ENCODE measurements at places on chromosomes 5 and 9. TPM values are rescaled to one million over a fixed set of nuclear protein-coding genes. Genes with fewer than 3 reads are reported as not detected.

DNA sequence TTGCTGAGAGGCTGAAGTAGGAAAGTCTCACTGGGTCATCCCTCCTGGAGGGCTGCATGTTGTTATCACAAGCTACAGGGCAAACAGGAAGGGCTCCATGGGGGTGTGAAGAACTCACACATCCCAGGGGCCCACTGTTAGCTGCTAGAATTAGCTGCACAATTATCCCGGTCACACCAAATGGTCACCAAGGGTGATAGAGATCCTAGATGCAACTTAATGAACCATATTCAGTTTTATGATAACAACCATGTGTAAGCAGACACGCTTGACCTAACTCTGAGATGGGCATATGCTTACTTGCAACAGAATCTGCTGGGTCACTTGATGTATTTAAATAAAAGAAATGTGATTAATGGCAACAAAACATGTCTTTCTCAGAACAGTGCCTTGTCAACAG is 143.5 kb upstream of the C6 start:
- DNase-seq = no peak

GRCh38 chr9:85420750-85421149 is 321.0 kb downstream of the AGTPBP1 start:
- no peak for DNase-seq

DNA sequence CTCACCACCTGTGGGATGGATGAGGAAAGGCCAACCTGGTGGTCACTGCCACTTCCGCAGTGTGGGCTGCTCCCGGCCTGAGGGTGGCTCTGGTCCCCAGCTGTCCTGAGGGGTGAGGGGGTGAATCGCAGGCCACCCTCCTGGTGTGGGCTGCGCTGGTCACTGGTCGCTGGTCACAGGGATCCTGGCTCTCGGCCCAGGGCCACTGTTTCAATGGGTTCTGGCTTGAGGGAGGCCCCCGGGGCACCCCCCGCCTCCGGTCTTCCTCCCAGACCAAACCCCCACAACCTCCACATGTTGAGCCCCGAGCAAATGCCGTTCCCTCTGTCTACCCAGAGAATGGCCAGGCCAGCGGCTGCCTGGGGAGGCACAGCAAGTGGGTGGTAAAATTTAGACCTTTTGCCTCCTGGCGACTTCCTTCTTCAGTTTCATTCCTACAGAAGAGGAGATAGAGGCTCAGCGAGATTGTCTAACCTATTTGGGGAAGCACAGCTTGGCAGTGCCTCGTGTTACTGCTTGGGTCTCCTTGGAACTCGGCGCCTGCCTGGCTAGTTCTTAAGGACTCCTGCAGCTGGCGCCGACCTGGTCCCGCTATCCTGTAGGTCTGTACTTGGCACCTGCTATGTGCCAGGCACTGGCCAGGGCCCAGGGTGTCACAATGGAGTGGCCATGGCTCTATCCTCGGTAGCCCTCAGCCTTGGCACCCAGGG is 48.2 kb downstream of the RXRA start:
- DNase-seq = no peak

DNA sequence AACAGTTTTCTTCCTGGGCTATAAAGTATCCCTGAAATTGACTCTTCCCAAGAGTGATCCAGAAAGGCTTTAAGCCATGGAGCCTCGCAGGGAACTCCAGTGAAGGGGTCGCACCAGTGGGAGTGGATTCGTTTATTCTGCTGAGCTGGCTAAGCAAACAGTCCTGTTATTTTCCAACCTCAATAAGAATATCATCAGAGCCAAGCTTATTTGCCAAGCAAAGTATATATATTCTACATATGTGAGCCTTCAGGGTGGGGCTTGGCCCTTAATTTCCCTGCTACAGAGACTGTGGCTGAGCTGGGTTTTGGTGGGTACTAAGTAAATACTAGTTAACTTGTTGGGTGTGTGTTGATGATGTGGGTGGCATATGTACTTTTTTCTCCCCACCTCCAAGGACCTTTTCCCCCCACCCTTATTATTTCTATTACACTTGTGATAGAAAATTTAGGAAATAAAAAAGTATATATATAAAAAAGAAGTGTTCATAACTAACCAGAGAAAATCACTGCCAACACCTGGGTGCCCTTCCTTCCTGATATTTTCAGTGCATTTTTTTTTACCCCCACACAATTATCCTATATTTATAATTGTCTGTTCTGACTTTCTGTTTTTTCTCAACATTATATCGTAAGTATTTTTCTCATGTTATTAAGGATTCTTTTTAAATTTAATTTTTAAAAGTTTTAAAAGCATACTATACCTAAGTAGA is 5.3 kb downstream of the GSN start:
- DNase-seq = no peak

DNA sequence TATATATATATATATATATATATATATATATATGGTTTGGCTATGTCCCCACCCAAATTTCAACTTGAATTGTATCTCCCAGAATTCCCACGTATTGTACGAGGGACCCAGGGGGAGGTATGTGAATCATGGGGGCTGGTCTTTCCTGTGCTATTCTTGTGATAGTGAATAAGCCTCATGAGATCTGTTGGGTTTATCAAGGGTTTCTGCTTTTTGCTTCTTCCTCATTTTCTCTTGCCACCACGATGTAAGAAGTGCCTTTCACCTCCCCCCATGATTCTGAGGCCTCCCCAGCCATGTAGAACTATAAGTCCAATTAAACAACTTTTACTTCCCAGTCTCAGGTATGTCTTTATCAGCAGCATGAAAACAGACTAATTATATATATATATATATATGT is 52.3 kb upstream of the ADAMTS2 start:
- no peak for DNase-seq

- DNase-seq = no peak
Observed at GRCh38 chr5:1895739-1896420, 13.2 kb upstream of the IRX4 start.

DNA sequence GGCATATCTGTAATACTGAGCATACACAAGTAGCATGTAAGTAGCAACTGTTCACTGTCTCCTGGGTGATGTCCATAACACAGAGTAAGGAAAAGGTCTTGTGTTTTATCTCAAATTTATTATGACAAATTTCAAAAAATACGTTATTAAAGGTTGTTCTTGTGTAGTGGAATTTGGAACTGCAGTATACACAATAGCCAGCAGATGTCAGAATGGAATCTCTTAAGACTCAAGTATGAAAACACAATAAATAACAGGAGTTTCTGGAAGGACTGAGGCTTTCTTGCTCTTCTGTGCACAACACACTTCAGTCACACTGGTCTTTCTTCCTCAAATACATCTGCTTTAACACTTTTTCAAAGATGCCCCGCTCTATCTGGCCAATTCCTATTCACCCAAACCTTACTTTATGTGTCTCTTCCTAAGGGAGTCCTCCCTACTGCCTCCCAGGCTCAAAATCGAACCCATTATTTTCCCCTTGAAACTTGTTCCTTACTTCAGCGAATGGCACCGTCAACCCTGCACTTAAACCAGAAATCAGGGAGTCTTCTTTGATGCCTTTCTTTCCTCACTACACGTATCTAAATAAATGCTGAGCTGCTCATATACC is 6.5 kb upstream of the FBXO10 start:
- no peak for DNase-seq

DNA sequence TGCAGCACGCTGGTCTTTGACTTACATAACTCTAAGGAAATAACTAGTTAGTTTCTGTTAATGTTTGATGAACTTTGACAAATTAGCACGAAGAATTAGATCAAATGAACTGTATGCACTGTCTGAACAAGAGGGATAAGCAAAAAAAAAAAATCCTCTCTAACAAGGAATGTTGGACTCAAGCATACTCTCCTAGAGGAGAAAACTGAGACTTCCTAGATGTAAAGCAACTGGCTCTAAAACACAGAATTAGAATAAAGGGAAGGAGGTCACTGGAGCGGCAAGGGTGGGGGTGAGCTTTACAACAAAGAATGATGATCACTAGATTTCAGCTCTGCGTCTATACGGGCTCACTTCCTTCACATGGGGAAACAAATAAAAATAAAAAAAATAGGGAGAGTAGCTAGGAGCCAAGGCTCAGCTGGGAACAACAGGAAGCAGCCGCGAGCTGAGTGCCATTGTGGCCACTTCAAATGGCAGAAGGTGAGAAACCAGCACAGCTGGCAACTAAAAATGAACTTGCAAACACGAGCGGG is 48.7 kb upstream of the CEMIP2 start:
- no peak for DNase-seq

GRCh38 chr5:97847920-97848631 is 665.0 kb upstream of the RIOK2 start:
- DNase-seq = no peak

GRCh38 chr9:131138676-131139075 is 13.3 kb downstream of the NUP214 start:
- DNase-seq = no peak

GRCh38 chr5:99187611-99188010 is 258.8 kb upstream of the CHD1 start:
- DNase-seq = no peak

GRCh38 chr5:94908889-94909480 is 290.5 kb downstream of the SLF1 start:
- no peak for DNase-seq

GRCh38 chr5:176888865-176889165 is 10.3 kb downstream of the HK3 start:
- no peak for DNase-seq

GRCh38 chr9:20707708-20708107 is 23.6 kb downstream of the FOCAD start:
- no peak for DNase-seq

GRCh38 chr9:129609486-129610212 is 11.3 kb downstream of the C9orf50 start:
- DNase-seq = no peak

DNA sequence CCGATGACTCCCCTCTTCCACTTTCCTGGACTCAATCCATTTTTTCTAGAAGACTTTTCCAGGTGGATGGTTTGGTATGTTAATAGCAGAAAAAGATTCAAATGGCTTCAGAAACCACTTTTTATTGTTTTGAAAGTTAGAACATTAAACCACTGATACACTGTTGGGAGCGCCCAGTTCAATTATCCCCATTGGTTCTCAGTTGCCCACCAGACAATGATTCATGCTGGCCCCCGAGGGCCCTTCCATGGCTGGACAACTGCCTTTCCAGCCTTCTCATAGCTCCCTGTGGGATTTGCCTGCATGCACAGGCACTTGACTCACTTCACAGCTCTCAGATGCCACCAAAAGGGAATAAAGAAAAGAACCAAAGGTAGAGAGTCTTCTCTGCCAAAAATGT is 21.3 kb upstream of the ANKRD34B start:
- DNase-seq = no peak

- DNase-seq = no peak
Observed at GRCh38 chr9:103755441-103755840, 338.7 kb upstream of the SMC2 start.

DNA sequence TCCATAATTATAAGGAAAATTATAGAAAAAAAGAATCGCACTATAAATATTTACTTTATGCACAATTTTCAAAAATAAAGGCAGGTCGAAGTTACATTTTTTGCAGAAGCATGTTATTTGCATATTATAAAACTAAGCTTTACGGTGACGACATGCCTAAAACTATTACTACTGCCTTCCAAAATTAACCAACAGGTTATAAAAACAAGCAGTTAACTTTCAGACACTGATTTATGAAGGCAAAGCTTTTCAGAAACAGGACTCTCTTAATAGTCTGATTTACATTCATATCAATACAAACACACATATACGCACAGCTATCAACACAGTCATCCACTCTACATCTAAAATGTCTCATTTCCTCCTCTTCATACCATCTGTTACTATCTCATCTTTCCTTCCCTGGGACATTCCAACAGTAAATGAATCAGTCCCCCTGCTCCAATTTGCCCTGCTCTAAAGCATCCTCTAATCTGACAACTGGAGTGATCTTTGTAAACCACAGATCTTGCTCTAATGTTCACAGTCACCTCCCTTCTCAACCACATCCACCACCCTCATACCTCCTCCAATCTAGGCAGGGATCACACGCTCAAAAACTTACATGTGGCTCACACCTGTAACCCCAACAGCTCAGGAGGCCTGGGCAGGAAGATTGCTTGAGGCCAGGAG is 21.6 kb downstream of the FBXW11 start:
- no peak for DNase-seq

DNA sequence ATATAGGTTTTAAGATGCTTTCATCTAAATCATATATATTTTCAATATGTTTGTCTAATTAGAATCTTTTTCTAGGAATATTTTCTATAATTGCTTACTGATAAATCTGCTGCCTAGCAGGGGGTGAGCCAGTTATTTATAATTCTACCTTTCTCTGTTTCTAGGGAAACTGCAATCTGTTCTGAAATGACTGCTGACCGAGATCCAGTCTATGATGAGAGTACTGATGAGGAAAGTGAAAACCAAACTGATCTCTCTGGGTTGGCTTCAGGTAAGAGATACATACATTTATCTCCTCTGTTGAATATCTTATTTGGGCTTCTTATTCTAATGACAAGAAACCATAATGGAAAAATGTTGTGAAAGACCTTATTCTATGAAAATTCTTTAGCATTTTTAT is 127.3 kb downstream of the XRCC4 start:
- no peak for DNase-seq

DNA sequence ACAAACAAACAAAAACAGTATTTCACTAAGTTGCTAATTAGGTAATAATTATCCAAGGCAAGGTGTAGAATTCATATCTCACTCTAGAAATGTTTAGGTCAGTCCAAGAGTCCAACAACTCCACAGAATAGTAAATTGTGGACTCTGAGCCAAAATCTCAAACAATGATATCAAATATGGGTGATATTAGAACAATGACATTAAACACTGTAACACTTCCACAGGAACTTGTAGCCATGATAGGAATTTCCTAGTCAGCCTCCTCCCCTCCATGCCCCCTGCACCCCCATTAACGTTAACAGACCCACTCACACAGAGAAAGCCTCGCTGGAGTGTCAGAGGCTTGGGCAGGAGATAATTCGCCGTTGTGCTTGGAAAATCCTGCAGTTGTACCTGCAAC is 305.0 kb upstream of the PIK3R1 start:
- DNase-seq = no peak

DNA sequence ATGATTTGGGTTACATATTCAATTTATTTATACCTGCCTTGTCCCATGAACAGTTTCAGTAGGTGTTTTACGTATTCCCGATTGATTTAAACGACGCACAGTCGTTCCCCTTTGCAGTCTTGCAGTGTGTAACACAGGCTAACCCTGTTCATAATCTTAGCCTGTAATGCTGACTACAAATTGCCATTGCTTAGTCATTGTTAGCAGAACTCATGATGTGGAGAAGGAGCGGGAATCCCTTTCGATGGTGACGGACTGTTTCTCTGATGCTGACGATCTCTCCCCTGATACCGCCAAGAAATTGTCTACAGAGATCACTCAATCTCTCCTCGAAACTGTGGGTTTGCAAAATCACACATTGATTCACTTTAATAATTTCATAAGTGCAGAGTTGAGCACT is 93.2 kb downstream of the MRPL36 start:
- no peak for DNase-seq

- DNase-seq = no peak
Observed at GRCh38 chr5:84168841-84169240, 215.8 kb downstream of the EDIL3 start.

The SV2C gene
- 0.05 TPM for total RNA-seq

The GPR150 gene
- total RNA-seq = 0.16 TPM

The SPINK7 gene
- not detected for total RNA-seq

The SEMA6A gene
- 2.3 TPM for total RNA-seq

The CCDC187 gene
- not detected for total RNA-seq

The CATSPER3 gene
- not detected for total RNA-seq

The HCN1 gene
- total RNA-seq = not detected

The KCTD16 gene
- 0.37 TPM for total RNA-seq

The ANKRD33B gene
- total RNA-seq = 0.83 TPM

The HACD4 gene
- 2.4 TPM for total RNA-seq

Data from osteocyte (in vitro differentiated cells).